Stimulated activated CD4-positive, alpha-beta T cell treated with anti-CD3 and anti-CD28 coated beads, Interleukin-2, amount 100 ng/mL, for 24 hours (primary cell): ENCODE measurements at places on chromosomes 2 and 18.

- no peak for DNase-seq
Measured at GRCh38 chr2:84866122-84866521, 14.8 kb downstream of the TRABD2A start.

GRCh38 chr2:85588236-85588635 lies 4.0 kb downstream of the VAMP5 start:
- DNase-seq, result no peak

DNA sequence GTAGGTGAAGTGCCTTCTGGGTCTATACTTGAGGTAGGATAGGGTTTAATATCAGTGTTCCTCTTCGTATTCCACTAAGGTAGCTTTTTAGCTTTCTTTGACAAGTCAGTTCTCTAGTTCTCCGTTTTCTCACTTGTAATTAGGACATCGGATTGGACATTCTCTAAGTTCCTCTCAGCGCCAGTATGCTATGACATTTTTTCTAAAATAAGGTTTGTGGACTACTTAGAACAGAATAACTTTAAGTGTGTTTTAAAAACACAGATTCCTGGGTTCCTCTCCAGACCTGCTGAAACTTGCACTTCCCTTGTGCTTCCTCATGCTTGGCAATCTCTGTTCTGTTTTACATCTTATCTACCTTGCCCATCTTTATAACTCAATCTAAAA lies 69.3 kb upstream of the YWHAQ start:
- no peak for DNase-seq

DNA sequence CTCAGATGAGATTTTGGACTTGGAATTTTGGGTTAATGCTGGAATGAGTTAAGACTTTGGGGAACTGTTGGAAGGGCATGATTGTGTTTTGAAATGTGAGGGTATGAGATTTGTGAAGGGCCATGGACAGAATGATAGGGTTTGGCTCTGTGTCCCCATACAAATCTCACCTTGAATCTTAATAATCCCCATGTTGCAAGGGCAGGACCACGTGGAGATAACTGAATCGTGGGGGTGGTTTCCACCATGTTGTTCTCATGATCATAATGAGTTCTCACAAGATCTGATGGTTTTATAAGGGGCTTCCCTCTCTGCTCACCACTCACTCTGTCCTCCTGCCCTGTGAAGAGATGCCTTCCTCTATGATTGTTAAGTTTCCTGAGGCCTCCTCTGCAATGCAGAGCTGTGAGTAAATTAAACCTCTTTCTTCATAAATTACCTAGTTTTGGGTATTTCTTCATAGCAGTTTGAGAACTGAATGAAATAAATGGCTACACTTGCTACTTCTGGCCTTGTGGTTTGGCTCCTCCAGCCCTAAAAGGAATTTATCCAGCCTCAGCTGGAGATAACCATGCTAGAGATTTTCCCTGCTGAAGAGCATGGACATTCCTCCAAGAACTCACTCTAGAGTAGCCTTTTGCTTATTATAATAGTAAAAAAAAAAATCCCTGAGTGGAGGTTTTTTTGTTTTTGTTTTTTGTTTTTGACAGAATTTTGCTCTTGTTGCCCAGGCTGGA lies 144.3 kb upstream of the TFPI start:
- DNase-seq, result no peak

DNA sequence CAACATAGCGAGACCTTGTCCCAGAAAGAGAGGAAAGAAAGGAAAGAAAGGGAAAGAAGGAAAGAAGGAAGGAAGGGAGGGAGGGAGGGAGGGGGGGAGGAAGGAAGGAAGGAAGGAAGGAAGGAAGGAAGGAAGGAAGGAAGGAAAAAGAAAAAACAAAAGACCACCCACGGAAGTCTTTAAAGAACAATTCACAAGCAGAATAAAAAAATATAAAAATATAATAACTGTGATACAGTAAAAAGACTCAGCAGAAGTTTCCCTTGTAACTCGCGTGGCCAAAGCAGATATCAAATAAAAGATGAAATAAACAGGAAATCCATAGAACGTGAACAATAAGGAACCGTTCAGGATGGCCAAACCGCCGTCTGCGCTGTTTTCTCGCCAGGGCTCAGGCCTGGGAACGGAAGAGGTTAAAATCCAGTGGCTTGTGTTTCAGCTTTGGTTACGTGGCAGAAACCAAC lies 1.2 kb upstream of the SLC1A4 start:
- DNase-seq, result no peak

- no peak for DNase-seq
Measured at GRCh38 chr2:110931648-110932047, 189.1 kb upstream of the BCL2L11 start.

- no peak for DNase-seq
Measured at GRCh38 chr18:7367336-7367735, 136.4 kb downstream of the LRRC30 start.

DNA sequence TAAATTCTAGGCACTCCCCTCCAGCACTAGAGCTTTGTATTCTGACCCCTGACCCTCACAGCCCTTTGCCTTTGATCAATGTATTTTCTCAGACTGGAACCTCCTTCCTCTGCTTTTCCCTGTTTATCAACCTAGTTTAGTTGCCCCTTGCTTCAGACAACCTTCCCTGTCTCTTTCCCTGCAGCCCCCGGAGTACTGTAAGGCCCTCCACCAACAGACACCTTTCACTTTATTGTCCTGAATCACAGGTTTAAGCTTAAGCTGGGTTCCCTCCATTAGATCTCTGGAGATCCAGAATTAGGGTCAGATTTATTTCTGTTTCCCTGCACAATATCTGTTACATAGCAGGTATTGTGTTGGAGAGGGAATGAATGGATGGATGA lies 140.2 kb downstream of the DDX1 start:
- DNase-seq, result no peak

DNA sequence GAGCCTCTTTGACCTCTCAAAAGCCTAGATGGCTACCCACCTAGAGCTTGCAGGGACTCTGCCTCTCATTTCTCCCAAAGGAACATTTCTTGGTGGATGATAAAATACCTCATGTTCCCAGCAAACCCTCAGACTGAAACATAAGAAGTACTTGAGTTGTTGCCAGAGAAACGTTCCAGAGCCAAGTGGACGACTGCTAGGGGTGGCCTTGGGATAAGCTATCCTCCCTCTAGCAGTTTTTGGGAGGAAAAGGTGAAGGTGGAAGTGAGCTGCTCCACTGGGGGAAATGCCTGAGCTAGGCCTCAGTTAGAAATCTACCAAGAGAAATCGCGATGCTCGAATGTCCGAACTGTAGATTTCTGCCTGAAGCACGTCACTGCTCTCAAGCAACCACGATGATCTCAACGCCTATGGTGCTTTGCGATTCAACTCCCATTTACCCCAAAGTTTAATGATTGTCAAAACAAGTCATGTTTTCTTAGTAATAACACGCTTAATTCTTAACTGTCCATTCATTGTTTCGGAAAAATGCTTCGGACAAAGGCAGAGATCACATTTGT lies 91.5 kb downstream of the CCBE1 start:
- no peak for DNase-seq

DNA sequence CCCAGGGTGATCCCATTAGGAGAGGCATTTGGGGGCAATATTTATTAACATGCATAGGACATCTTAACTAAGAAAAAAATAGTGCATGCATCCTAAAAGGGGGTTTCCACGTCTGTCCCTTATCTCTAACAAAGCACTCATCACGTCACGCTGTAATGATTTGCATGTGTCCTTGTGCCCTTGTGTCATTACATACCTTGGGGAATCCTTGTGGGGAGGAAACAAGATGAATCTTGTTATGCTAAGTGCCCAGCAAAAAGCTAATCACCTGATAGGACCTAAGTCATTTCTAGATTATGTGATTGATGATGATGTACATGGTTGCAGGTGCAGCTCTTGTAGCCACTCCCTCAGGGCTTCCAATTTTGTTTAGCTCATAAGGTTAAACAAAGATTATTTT lies 250.9 kb downstream of the FBXO15 start:
- no peak for DNase-seq

DNA sequence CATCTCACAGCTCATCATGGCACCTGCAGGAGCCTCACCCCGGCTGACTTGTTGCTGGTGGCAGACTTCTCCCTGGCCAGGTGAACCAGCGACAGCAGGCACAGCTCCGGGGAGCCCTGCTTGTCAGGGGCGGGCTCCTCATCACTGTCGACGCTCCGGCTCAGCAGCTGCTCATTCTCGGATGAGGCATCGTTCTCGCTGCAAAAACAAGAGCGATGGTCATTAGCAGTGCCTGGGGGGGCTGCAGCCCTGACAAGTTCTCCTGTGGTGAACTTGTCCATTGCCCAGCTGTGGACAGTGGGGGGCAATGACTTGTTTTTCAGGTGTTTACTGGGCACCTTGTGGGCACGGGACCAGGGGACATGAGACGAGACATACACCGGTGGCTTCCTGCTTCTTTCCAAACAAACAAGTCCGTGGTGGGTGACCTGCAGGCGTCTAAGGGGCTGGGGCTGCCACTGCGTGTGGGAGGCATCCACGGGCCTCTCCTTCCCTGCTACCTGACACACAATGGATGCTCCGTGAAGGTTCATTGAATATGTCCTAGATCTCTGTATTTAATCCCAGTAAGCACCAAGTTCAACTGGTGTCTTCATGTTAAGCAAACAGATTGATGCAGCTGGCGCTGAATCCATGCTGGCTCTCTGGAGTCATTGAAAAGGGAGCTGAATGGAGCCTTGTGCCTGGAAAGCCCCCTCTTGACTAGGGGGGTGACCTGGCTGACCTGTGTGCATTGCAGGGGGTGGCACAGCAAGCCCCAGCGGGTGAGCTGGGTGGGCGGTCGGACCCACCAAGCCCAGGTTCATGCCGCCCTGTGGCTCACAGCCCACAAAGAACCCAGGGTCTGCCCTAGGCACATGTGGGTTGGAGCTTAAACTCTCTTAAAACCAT lies 81.0 kb downstream of the EDAR start:
- DNase-seq, result no peak

GRCh38 chr2:57598551-57598950 lies 448.1 kb upstream of the VRK2 start:
- DNase-seq, result no peak

DNA sequence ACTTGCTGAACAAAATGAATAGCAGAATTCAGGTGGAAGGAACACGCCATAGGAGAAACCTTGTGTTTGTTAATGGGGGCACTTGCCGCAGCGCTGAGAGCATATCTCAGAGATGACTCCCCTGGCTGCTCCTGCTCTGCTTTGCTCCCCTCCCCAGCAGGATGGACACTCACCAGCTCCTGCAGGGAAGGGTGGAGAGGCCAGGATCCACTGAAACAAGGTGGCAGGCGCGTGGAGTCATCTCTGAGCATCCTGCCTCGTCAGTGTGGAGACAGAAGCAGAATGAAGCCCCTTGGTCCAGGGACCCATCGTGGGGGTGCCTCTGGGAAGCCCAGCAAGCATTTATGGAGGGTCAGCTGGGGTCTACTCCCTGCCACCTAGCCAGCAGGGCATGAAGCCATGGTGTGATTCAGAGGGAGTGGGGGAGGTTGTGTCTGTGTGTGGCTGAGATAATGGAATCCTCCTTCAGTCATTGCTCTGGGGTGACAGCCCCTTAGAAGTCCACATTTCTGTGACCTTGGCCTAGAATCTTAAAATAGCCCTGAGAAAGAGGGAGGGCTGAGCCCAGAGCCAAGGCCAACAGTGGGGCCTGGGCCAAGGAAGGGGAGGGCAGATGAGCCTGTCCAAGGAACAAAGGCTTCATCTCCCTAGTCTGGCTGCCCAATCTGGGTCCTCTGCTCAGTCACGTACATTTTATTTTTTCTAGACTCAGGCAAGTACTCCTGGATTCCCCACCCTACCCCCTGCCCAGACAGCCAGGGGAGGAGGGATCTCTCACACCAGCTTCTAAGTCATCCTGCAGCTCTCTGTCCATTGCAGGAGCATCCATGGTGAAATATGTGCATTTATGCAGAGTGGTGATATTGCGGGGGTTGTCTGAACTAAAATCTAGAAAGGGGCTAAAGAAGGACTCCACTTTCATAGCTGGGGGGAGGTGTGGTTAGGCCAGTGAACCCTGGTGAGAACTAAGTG lies 215.4 kb downstream of the ZBTB7C start:
- DNase-seq, result no peak

DNA sequence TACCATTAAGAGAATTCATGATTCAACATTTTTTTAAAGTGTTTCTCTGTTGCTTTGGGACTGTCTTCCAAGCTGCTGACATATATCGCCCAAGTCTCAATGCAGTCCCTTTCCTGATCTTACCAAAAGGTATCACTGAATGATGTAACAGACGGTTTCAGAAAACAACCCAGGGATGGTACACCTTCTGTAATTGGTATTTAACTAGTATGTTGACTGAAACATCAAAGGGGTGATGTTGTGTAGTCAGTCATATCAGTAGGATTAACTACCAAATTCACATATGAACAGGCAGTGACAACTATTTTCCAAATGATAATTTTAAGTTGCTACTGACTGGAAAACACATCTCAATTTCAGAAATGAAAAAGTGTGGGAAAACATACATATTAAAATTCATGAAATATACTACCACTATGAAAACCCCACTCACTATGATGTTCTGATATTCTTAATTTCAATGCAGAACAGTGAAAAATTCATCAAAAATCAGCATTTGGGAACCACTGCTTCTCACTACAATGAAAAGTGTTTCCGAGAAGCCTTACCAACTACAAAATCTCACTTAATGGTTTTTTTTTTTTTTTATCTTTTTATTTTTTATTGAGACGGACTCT lies 59.8 kb downstream of the MEMO1 start:
- DNase-seq, result no peak

DNA sequence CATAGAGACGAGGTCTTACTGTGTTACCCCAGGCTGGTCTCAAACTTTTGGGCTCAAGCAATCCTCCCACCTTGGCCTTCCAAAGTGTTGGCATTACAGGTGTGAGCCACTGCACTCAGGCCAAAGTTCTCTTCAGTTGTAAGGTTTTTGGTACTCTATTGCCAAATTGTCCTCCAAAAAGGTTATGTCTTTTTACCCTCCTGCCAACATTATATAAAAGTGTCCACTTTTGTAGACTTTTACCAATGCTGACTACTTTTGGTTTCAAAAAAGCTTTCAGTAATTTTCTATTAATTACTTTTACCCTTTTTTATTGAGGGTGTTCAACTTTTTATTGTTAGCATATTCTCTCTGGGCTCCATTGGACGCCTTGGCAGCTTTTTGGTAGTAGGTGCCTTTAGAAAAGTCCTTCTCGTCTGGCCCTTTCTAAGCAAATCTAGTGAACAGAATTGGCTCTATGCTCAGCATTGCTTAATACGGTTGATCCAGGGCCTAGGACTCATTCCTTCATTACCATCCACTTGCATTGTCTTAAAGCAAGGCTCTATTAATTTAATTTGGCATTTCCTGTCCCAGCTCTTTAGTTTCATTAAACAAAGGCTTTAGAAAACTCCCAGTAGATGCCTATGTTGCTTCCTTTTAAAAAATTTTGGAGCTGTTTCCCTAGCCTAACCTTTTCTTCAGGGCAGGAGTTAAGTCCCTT lies 16.7 kb upstream of the IL1A start:
- no peak for DNase-seq

GRCh38 chr2:20143263-20143662 lies 81.7 kb downstream of the SDC1 start:
- DNase-seq, result no peak

GRCh38 chr18:40855661-40856060 lies 1099.4 kb upstream of the PIK3C3 start:
- DNase-seq, result no peak

GRCh38 chr18:9734189-9734588 lies 26.1 kb downstream of the RAB31 start:
- no peak for DNase-seq

- DNase-seq, result no peak
Measured at GRCh38 chr2:32591669-32592463, 36.0 kb upstream of the TTC27 start.
